ENCODE measurements at places on chromosomes 7 and 10.

- DNase-seq: peak; percentile 55
Measured at GRCh38 chr10:97788552-97789442, 17.0 kb upstream of the SFRP5 start.

DNA sequence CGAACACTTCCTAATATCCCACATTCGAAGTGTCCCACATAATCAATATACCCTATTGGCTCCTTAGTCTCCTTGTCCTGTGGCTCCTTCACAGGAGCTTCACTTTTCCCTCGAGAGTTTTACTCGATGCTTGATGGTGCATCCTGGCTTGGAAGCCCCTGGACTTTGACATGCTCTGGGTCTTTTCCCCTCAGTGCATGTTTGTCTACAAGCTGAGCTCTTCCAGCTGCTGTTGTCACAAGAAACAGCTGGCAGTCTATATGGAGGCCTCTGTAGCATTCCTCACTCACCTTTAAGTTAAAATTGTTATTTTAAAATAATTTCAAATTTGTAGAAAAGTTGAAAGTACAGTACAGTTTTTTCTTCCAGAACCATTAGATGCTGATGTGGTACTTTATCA is 27.1 kb downstream of the ST7 start:
- no peak for DNase-seq

DNA sequence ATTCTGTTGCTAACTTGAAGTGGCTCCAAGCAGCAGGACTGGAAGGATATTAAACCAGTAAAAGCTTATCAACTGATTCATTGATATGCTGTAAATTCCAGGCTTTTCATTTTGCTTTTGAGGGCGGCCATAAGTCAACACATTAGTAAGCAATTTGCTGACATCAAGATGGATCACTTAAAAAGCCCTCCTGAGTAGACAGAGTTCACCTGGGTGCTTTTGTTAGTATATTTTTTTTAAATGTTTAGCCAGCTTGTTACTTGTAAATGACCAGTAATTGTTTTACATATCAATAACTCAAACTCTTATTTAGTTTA is 26.5 kb downstream of the RNF32 start:
- no peak for DNase-seq

- DNase-seq: no peak
Measured at GRCh38 chr7:81155654-81156373, 237.0 kb upstream of the SEMA3C start.

DNA sequence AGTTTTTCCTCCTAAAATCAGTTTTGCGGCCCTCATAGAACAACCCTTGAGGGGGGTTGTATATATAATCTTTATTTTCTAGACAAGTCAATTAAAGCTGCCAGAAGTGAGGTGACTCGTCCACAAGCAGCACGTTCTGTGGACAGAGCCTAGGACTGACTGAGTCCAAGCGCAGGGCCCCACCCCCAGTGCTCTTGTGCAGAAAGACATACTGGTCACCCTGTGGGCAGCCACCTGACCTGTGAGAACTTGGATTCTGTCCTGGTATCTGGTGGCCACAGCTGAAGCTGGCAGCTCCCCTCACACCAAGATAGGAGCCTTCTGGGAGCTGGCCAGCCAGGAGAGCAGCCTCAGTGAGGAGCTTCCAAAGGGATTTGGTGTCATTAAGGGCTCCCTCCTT is 89.3 kb downstream of the GRK5 start:
- peak; percentile 84 for DNase-seq

- DNase-seq: no peak
Measured at GRCh38 chr7:114623146-114623545, 208.5 kb downstream of the FOXP2 start.

GRCh38 chr7:140042386-140042670 is 20.4 kb downstream of the PARP12 start:
- DNase-seq: no peak

- DNase-seq: no peak
Measured at GRCh38 chr7:141891336-141891735, 24.9 kb upstream of the OR9A4 start.

GRCh38 chr7:30901856-30902255 is 9.8 kb upstream of the AQP1 start:
- no peak for DNase-seq

GRCh38 chr10:3647074-3647473 is 137.9 kb downstream of the KLF6 start:
- no peak for DNase-seq

DNA sequence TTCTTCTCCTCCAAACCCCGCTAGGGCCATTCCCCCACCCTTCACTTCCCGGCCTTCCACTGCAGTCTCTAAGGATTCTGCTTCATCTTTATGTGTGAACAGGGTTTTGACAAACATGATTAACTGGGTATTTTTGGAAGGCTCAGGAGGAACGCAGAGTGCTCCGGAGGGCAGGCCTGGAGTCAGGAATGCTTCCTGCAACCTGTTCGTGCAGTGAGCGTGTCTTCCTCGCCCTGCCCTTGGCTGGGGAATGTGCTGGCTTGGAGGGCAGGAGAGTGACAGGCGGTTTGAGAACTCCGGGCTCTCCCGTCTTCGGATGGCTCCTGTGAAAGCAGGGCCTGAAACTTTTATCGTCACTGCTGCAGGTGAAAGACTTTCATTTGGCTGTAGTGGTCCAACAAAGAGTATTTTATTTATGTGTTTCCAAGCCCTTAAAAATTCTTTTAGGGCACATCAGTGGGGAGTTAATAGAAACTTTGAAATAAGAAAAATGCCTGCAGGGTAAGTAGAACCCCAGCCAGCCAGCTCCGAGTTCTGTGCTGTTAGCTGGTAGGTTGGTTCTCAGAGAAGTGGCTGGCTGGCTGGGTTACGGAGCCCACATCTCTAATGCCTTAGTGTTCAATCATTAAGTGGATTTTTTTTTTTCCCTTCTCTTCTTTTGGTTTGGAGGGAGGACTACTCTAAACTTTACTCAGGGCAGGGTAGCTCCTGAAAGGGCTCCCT is 51.0 kb downstream of the TCF7L2 start:
- DNase-seq: peak; percentile 65

- no peak for DNase-seq
Measured at GRCh38 chr7:88666626-88667025, 92.9 kb upstream of the ZNF804B start.

DNA sequence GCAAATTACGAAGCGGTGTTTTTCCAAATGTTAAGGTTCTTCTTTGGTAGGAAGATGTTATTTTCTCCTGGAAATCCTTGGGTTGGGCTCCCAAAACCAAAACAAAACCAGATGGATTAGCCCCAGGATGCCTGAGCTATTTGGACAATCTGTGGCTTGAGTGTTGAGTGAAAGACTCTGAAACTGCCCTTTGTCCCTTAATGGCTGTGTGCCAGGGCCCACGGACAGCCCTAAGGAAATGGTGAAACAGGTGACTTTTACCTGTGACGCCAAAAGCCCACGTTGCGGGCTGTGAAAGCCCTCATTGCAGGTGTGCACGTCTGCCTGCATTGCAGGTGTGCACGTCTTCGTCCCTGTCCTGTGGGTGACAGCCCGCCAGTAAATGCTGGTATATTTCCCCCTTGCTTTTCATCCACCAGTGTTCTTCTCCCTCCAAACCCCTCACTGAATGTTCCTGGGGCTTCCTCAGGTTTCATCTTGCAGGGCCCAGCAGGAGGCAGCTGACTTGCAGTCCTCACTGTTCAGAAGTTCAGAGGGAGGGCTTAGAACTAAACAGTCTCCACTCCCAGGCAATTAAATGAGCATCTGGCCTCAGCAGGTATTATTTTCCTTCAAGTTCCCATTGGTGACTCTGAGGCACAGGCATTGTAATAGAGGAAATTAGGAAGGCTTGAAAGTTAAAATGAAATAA is 10.7 kb downstream of the PFKP start:
- DNase-seq: no peak

DNA sequence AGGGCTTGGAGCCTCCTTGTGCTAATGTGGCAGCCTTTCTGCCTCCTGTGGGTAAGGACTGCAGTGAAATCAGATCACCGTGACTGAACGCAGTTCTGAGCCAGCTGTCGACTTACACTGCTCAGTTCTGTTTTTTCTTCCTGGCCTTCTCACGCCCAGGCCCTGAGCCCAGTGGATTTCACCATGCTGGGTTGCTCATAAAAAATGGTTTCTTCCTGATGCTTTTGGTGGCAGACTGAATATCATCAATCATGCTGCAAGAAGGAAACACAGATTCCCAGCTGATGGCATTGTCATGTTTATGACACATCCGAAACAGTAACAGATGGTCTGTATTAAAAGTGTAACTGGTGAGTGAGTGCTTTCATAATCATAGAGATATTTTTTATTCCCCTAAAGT is 389.6 kb downstream of the GALNT17 start:
- no peak for DNase-seq

DNA sequence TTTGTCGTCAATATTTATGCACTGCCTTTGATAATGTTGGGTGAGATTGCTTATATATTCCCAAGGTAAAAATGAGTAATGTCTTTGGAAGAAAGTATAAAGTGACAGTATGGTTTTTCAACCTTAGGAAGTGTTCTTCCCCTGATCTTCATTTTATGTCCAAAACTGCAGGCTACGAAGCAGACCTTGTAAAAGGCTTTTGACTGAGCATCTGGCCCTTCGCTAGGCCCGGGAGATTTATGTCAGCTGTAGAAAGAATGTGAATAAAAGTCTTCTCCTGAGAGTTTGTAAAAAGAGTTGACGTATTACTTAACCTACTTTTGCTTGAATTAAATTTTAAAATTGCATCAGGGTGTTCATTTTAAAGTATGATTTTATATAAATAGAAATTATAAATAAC is 116.8 kb downstream of the CPED1 start:
- DNase-seq: no peak
